ENCODE measurements at places on chromosomes 4 and X. TPM values are rescaled to one million over a fixed set of nuclear protein-coding genes. Genes with fewer than 3 reads are reported as not detected.

MND1 gene
- polyA plus RNA-seq = 4.8 TPM

SPANXA1 gene
- polyA plus RNA-seq = not detected

FABP2 gene
- 0.72 TPM for polyA plus RNA-seq

BEX4 gene
- not detected for polyA plus RNA-seq

HPGD gene
- 0.24 TPM for polyA plus RNA-seq

ASMT gene
- 0.33 TPM for polyA plus RNA-seq

OTC gene
- 0.25 TPM for polyA plus RNA-seq

CNGA1 gene
- 0.40 TPM for polyA plus RNA-seq

HSPA4L gene
- 3.7 TPM for polyA plus RNA-seq

KLF8 gene
- polyA plus RNA-seq = 0.03 TPM

CDKN2AIP gene
- polyA plus RNA-seq = 17.0 TPM

PRRG1 gene
- 7.2 TPM for polyA plus RNA-seq

ODAPH gene
- not detected for polyA plus RNA-seq

PDGFC gene
- polyA plus RNA-seq = 4.6 TPM

SSX3 gene
- not detected for polyA plus RNA-seq

Data from HepG2 (cell line).